Stimulated activated CD4-positive, alpha-beta T cell treated with anti-CD3 and anti-CD28 coated beads, Interleukin-4, amount 100 ng/mL, for 1 hour (primary cell): ENCODE measurements at places on chromosomes 2 and 18.

DNA sequence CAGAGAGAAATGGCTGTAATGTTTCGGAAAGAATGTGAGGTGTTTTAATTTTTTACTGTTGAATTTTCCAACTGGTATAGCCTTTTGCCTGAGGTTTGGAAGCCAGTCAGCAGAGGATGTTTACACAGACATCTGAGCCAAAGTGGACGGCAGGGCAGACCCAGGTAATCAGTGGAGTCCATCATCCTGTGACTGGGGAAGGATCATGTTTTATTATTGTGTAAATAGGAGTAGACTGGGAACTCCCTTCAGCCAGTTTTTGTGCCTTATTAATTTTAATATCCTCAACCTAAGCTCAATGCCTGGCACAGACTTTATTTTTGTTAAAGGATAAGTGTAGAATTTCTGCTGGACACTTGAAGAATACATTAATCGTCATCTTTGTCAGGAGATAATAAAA lies 142.0 kb upstream of the GAREM1 start:
- DNase-seq = no peak

GRCh38 chr2:187453078-187453641 lies 5.1 kb upstream of the CALCRL start:
- no peak for DNase-seq

DNA sequence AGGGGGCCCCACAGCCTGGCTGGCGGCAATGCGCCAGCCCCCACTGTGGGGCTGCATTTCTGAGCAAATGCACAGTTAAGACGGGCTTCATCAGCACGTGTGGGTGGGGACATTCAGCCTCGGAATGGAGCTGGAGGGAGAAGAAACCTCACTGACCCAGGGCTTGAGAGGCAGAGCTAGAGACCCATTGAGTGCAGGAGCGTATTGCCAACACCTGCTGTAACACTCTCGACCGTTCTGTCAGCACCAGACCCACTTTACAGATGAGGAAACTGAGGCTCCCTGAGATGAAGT lies 200.9 kb upstream of the RAB6C start:
- no peak for DNase-seq

DNA sequence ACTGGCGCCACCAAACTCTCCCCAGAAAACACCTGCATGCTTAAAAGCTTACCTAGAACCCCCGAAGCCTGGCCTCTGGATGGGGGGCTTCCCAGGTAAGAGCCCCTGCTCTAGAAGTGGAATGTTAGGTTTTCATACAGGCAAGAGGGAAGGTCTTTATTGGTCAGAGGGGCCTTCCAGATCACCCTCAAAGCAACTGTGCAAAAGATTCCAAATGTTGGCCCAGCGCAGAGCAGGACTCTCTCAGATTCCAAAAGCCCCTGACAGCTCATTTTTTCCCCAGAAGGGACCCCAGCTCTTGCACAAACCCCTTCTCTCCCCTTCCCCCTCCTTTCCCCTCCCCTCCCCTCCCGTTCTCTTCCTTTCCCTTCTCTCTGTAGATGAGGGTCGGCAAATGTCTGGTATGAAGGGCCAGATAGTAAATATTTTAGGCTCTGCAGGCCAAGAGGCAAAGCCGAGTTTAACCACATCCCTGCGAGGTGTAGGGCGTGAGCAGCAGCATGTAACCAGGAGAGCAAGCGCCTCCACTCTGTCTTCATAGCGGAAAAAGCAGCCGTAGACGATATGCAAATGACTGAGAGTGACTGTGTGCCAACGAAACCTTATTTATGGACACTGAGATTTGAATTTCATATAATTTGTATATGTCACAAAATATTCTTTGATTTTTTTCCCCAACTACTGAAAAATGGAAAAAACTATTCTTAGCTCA lies 116.9 kb downstream of the SMAD7 start:
- peak; percentile 29 for DNase-seq

- DNase-seq = no peak
Measured at GRCh38 chr18:11757084-11757590, 68.1 kb downstream of the GNAL start.

DNA sequence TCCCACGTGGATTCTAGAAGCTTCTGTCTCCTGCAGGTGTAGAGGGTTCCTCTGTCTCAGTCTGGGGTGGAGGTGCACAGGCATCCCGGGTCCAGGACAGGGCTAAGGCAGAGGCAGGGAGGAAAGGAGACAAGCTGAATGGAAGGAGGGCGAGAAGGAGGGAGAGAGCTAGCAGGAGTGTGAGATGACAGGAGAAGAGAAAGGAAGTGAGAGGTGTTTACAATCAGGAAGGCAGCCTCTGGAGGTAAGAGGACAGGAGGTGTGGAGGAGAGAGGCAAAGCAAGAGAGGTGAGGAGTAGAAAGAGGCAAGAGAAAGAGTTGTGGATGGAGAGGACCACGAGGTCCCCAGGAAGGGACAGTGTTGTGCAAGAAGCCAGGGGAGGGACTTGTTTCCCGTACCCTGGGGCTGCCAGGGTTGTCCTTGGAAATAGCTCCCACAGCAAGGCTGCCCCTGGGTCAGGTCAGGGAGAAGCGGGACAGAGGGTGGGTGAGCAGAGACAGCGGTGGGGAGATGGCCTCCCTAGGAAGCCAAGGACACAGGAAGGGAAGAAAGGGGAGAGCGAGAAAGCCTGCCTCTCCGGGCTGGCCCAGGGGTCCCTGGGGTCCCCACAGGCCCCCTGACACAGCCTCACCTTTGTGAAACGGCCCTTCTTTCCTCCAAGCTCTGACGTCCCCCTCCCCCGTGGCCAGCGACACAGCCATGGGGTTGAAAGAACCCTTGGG lies 136.9 kb downstream of the CYP26B1 start:
- no peak for DNase-seq

DNA sequence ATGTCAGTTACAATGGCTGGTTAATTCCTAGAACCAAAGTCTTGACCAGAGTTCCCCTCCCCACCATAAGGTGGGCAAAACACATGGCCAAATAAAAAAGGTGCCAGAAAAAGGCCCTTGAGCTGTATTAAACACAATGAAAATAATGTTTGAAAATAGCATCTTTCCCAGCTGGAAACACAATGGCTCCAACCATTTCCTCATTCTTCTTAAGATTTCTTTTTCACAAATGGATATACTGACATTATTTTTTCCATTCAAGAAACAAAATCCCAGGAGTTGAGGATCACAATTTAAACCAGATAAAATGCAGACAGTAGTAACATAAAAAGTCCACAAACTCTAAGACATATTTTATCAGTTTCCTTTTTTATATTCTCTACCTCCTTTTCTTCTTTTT lies 143.8 kb downstream of the EXOC6B start:
- no peak for DNase-seq

GRCh38 chr2:230455005-230455684 lies 39.1 kb downstream of the SP100 start:
- DNase-seq = no peak

DNA sequence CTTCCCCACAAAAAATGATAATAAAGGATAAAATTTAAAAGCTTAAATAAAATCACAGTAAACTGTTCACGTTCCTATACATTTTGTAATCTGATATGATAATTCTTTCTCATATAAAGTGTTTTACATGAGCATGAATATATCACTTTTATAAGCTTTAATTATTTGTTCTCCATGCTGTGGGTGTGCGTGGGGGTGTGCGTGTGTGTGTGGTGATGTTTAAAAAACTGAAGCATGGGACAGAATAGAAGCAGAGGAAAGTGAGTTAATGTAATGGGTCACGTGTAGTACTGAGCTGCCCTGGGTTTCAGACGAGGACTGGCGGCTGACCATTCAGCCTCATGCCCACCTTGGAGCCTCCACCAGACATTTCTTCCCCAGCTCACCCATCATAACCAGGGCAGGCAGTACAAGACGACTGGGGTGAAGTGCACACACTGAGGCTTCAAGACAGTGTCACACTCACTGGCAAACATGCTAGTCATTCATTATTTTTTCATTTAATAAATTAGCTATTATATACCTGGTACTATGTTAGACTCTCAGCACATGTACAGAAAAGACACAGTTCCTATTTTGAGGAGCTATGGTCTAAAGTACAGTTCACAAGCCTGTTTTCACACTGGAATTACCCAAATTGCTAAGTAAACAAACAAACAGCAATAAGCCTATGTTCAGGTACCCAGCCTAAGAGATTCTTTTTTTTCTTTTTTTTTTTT lies 97.2 kb upstream of the LPIN2 start:
- DNase-seq = no peak
